Upper lobe of left lung (tissue), 6 donors: ENCODE measurements at places on chromosomes 11 and 22. TPM values are rescaled to one million over a fixed set of nuclear protein-coding genes. Genes with fewer than 3 reads are reported as not detected.

DNA sequence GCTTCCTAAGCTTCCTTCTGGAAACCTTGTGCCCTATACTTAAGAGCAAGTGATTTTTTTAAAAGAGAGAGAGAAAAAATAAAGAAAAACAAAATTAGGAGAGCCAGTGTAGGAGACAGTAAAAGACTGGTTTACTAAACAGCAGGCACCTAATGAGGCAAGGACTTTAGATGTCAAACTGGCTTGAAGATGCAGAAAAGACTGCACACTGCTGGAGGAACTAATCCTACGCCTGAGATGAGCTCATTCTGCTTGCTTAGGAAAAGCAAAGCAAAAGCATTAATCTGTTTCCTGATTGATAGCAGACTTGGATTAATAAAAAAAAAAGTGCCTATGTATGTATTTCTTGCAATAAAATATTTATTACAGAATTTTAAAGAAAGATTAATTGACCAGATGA is 113.6 kb upstream of the SEZ6L start:
- H3K4me3 ChIP-seq, result no peak overlapping the region
- H3K27me3 ChIP-seq, result no peaks in the 10 kb centered on the region
- H3K27ac ChIP-seq, result no peak overlapping the region
- H3K4me1 ChIP-seq, result no peaks in the 10 kb centered on the region

FUT4 gene
- 7.2 TPM for total RNA-seq

MYO7A gene
- total RNA-seq, result 6.5 TPM

- DNase-seq, result no peak
- H3K4me1 ChIP-seq, result peaks cover 39% of the 10 kb centered on the region
- H3K27me3 ChIP-seq, result no peaks in the 10 kb centered on the region
- no peaks in the 10 kb centered on the region for H3K36me3 ChIP-seq
- H3K27ac ChIP-seq, result no peak overlapping the region
These were observed 18.0 kb downstream of the PHLDA2 start for GRCh38 chr11:2911088-2911784.

- no peaks in the 10 kb centered on the region for H3K36me3 ChIP-seq
- H3K4me3 ChIP-seq, result no peak overlapping the region
- peak; percentile 76 for DNase-seq
These were observed 104.1 kb downstream of the MPPED1 start for GRCh38 chr22:43515902-43516301.

DNA sequence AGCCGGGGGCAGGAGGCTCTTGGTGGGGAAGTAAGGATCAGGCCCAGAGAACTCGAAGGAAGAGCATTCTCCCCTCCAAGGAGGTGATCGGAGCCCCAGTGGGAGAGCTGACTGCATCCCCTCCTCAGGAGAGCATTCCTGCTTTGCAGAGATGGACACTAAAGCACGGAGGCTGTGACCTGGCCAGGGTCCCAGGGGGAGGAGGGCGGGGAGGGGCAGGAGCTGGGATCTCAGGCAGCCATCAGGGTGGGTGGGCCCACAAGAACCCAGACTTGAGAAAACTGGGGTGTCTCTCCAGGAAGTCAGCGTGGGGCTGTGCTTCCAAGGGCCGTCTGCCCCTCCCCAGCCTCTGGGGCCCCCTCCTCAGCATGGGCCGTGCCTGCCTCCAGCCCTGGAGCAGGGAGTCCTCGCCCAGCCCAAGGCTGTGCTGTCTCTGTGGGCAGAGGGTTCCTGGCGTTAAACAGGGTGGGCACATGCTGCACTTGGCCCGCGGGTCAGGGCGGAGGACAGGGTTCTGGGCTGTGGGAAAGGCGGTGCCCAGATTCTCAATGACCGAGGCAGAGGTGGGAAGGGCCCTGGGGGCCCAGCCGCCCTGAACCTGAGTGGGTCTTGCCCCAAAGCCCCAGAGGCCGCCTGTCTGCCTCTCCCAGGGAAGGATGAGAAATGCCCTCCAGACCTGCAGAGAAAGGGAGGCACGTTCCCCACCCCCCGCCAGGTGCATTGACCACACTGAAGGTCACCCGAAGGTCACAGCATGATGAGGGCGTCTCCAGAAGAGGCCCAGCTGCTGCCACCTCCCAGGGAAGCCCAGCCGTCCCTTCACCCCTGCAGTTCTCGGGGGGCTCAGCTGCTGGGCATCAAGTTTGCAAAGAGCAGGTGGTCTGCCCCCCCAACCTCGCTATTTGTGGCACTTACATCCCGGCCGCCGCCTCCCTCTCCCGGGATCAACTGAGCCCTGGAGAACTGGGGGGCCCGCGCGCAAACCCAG is 643 bp downstream of the CEND1 start:
- DNase-seq, result no peak
- no peak overlapping the region for H3K4me3 ChIP-seq
- H3K36me3 ChIP-seq, result peaks cover 28% of the 10 kb centered on the region
- peaks cover 5% of the 10 kb centered on the region for H3K27me3 ChIP-seq

DERL3 gene
- 4.2 TPM for total RNA-seq

- DNase-seq, result no peak
- H3K27ac ChIP-seq, result no peak overlapping the region
- no peaks in the 10 kb centered on the region for H3K36me3 ChIP-seq
These were observed 537.8 kb upstream of the CCDC179 start for GRCh38 chr11:23398052-23398451.

DNA sequence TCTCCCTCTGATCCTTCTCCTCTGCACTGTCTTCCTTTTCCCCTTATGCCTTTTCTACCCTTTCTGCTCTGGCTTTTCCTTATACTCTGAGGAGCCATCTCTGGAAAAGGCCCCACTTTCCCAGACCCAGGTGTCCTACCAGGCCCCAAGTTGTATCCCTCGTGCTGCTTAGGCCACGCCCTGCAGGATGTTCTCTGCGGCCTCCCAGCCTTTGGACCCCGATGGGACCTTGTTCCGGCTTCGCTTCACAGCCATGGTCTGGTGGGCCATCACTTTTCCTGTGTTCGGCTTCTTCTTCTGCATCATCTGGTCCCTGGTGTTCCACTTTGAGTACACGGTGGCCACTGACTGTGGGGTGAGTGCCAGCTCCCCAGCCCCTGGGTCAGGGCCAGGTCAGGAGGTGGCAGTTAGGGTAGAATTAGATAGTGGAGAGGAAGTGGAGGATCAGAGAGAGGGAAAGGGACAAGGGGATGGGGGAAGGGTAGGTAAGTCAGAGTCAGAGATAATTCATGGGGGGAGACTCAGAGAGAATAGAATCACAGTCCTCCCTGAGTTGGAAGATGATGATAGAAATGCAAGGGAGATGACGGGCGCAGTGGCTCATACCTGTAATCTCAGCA is 8.9 kb downstream of the PGAP2 start:
- H3K4me3 ChIP-seq, result no peak overlapping the region
- H3K27ac ChIP-seq, result peak overlapping the region; percentile 36

CCDC157 gene
- total RNA-seq, result 6.4 TPM

DNA sequence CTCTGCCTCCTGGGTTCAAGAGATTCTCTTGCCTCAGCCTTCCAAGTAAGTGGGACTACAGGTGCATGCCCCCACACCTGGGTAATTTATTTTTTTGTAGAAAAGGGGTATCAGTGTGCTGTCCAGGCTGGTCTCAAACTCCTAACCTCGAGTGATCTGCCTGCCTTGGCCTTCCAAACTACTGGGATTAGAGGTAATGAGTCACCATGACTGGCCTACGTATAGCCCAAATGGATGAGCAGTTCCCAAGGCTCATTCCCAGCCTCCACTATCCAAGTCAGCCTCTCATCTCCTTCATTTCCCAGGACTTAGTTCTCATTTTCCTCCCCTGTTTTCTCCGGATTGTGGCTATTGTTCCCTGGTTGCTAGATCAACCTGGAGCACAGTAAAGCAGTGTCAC is 5.6 kb downstream of the CCT8L2 start:
- H3K4me3 ChIP-seq, result no peak overlapping the region
- H3K27ac ChIP-seq, result no peak overlapping the region
- no peak for DNase-seq
- H3K27me3 ChIP-seq, result no peaks in the 10 kb centered on the region

DNA sequence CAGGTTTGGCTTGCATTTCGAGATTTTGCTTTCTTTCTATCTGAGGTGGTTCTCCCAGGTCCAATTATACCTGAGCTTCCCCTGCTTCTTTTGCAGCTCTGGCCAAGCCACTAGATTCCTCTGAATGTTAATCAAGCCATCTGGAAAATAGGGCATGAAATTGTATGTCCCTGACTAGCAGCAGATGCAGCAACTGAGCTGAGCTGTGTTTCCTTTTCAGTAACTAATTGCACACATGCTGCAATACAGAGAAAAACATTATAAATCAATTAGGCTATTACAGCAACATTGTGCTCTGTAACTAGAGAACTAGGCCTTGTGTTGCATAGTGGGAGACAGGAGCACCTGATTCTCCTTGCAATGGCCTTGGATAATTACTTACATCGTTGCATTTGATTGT is 408.3 kb downstream of the ETS1 start:
- DNase-seq, result no peak
- H3K4me3 ChIP-seq, result no peak overlapping the region
- no peaks in the 10 kb centered on the region for H3K27me3 ChIP-seq

DNA sequence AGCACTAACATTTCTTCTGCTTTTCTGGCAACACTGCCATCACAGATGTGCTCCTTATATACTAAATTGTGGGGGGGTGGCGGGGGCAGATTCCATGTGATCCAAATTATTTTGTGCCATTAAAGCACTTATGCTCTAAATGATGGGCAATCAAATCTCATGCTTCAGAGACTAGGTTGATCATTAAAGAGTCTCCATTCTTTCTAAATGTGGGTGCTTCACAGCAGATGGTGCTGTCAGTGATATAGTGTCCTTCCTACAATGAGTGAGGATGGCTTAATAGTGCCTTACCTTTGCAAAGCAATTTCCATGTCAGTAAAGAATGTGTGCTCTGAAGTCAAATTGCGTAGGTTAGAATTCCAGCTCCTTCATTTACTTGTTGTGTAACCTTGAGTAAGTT is 589.8 kb downstream of the ETS1 start:
- H3K27ac ChIP-seq, result no peak overlapping the region
- no peaks in the 10 kb centered on the region for H3K4me1 ChIP-seq
- no peaks in the 10 kb centered on the region for H3K27me3 ChIP-seq
- H3K4me3 ChIP-seq, result no peak overlapping the region
- no peaks in the 10 kb centered on the region for H3K36me3 ChIP-seq

- no peak for DNase-seq
- no peaks in the 10 kb centered on the region for H3K27me3 ChIP-seq
- H3K36me3 ChIP-seq, result no peaks in the 10 kb centered on the region
These were observed 12.7 kb upstream of the MSANTD2 start for GRCh38 chr11:124812876-124813275.

TMEM191B gene
- 3.1 TPM for total RNA-seq

OR8K3 gene
- total RNA-seq, result not detected

OR5B12 gene
- total RNA-seq, result not detected

GP1BB gene
- 1.5 TPM for total RNA-seq

HORMAD2 gene
- total RNA-seq, result 0.80 TPM

DNA sequence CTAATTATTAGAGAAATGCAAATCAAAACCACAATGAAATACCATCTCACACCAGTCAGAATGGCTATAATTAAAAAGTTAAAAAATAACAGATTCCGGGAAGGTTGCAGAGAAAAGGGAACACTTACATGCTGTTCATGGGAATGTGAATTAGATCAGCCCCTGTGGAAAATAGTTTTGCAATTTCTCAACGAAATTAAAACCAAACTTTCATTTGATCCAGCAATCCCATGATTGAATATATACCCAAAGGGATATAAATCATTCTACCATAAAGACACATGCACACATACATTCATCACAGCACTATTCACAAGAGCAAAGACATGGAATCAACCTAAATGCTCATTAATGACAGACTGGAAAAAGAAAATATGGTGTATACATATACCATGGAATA is 32.5 kb downstream of the NOX4 start:
- H3K27me3 ChIP-seq, result no peaks in the 10 kb centered on the region
- no peaks in the 10 kb centered on the region for H3K4me1 ChIP-seq
- no peak for DNase-seq
- no peak overlapping the region for H3K27ac ChIP-seq
- H3K36me3 ChIP-seq, result no peaks in the 10 kb centered on the region

OR8G5 gene
- total RNA-seq, result not detected

GRCh38 chr11:106281455-106282173 is 204.2 kb downstream of the AASDHPPT start:
- DNase-seq, result no peak
- H3K27ac ChIP-seq, result no peak overlapping the region
- no peaks in the 10 kb centered on the region for H3K4me1 ChIP-seq
- no peak overlapping the region for H3K4me3 ChIP-seq

DNA sequence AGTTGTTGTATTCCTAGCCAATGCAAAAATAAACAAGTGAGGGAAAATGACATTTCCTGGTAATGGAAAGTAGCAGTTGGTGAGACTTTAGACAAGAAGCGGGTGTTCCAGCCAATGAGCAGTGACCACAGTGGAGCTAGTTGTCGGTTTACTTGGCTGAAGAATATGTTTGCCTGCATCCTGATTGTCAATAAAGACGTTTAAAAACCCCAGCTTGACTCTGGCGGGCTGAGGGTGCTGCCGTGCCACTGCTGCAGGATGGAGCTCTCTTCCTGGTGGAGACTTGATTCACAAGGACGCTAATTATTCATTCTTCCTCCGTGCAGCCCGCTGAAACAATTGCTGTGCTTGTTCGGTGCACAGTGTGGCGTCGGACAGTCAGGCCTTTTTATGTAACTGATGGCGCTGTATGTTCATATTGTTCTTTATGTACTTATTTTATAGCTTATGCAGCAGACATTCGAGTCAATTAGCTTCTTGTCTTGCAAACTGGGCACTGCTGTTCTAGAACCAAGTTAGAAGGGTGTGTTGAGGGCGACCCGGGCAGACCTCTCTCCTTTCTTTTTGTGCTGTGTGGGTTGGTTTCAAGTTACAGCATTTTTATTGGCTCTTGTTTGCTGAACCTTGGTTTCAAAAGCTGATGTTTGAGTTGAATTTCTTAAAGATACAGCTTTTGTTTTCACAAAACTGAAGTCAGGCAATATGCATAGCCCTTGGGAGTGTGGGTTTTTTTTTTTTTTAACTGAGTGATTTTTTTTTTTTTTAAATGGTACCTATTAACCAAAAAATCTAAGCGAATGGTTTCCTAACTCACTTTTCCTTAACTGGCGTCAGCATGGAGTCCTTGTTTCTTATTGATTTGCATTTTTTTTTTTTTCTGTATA is 153.9 kb downstream of the TEAD1 start:
- no peaks in the 10 kb centered on the region for H3K27me3 ChIP-seq
- H3K4me3 ChIP-seq, result no peak overlapping the region
- H3K36me3 ChIP-seq, result no peaks in the 10 kb centered on the region
- DNase-seq, result peak; percentile 42
- H3K4me1 ChIP-seq, result peaks cover 37% of the 10 kb centered on the region
- H3K27ac ChIP-seq, result peak overlapping the region; percentile 66

C11orf91 gene
- not detected for total RNA-seq
